M059J (cell line): ENCODE measurements at places on chromosomes 2 and 18. TPM values are rescaled to one million over a fixed set of nuclear protein-coding genes. Genes with fewer than 3 reads are reported as not detected.

The AMER3 gene
- total RNA-seq, result not detected in 2 replicates

The C2orf72 gene
- total RNA-seq, result 1.1 and 1.6 TPM in 2 replicates

The GKN1 gene
- not detected in 2 replicates for total RNA-seq

The CCNT2 gene
- total RNA-seq, result 11.7 and 18.1 TPM in 2 replicates

The APOB gene
- not detected in 2 replicates for total RNA-seq

The TTN gene
- total RNA-seq, result 0.52 and 0.71 TPM in 2 replicates

The CFC1 gene
- not detected in 2 replicates for total RNA-seq

The ABCG8 gene
- not detected in 2 replicates for total RNA-seq

The MALL gene
- total RNA-seq, result 27.5 and 42.0 TPM in 2 replicates

The SAG gene
- not detected in 2 replicates for total RNA-seq

The ACADL gene
- total RNA-seq, result not detected in 2 replicates

The ATP6V1B1 gene
- total RNA-seq, result 0.81 TPM in 1 of 2 replicates, not detected in the other

The OSR1 gene
- 0.15 TPM in 1 of 2 replicates, not detected in the other for total RNA-seq

The GPR155 gene
- 1.6 and 2.5 TPM in 2 replicates for total RNA-seq

The ALPG gene
- total RNA-seq, result not detected in 2 replicates

The CTLA4 gene
- not detected in 2 replicates for total RNA-seq

The MGAT5 gene
- total RNA-seq, result 12.1 and 21.2 TPM in 2 replicates

The TUBA3D gene
- total RNA-seq, result not detected in 2 replicates
